ENCODE measurements at places on chromosomes 16 and 17. TPM values are rescaled to one million over a fixed set of nuclear protein-coding genes. Genes with fewer than 3 reads are reported as not detected.

- H3K27me3 ChIP-seq: no peaks in the 10 kb centered on the region
- peaks cover 19% of the 10 kb centered on the region for H3K4me1 ChIP-seq
- peak overlapping the region; percentile 39 for H3K4me3 ChIP-seq
- DNase-seq: no peak
- H3K36me3 ChIP-seq: no peaks in the 10 kb centered on the region
Observed at GRCh38 chr17:77332034-77332971, 191.5 kb downstream of the SEC14L1 start.

Gene COQ9
- total RNA-seq: 42.7 TPM

DNA sequence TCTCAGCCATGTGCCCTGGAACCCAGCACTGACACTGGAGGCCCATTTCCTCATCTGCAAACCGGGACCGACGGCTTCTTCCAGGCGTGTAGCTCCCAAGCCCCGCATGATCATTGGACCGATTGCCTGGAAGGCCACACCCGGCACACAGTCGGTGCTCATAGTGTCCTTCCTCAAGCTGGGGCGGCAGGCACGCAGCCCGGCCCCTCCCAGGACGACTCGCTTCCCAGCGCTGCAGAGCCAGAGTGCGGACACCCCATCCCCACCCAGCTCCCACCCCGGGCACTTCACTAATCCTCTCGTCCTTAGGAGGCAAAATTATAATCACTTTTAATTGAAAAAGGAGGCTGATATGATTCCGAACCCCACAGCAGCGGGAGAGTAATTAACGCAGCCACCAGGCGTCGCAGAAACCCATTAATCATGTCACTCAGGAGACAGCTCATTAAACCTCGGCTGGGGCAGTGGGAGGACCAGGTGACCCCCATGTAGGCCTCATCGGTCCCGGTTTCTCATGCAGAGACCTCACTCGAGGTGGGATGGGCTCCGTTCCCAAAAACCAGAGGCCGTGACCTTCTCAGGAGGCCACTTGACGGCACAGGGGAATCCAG, 33.1 kb downstream of the ZNF469 start:
- no peaks in the 10 kb centered on the region for H3K36me3 ChIP-seq
- H3K27ac ChIP-seq: no peak overlapping the region
- H3K4me1 ChIP-seq: no peaks in the 10 kb centered on the region
- no peak overlapping the region for H3K4me3 ChIP-seq
- no peak for DNase-seq
- H3K27me3 ChIP-seq: no peaks in the 10 kb centered on the region

GRCh38 chr17:41739661-41740352, 5.4 kb upstream of the HAP1 start:
- peaks cover 4% of the 10 kb centered on the region for H3K27me3 ChIP-seq
- no peaks in the 10 kb centered on the region for H3K36me3 ChIP-seq
- H3K27ac ChIP-seq: no peak overlapping the region

Gene ZP2
- total RNA-seq: not detected
